ENCODE measurements at places on chromosomes 2 and 18.
A peak's percentile ranks its signal among the peaks of the same experiment; 100 is the strongest.

DNA sequence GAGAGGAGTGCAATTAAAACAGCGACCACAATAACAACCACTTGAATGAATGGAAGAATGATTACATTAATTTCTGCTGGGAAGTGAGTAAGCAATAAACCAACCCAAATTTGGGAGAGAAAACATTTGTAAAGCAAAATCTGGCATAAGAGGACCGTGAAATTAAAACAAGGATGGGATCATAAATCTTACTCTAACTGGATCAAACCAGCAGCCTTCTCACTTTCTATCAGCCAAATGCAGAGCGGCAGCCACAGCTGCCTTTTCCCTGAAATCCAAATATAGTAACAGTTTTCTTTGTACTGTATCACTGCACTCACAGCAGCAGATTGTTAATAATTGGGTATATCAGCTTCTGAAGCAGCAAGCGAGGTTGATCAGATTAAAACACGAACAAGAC is 245.2 kb upstream of the REG3G start:
- no peak for DNase-seq

DNA sequence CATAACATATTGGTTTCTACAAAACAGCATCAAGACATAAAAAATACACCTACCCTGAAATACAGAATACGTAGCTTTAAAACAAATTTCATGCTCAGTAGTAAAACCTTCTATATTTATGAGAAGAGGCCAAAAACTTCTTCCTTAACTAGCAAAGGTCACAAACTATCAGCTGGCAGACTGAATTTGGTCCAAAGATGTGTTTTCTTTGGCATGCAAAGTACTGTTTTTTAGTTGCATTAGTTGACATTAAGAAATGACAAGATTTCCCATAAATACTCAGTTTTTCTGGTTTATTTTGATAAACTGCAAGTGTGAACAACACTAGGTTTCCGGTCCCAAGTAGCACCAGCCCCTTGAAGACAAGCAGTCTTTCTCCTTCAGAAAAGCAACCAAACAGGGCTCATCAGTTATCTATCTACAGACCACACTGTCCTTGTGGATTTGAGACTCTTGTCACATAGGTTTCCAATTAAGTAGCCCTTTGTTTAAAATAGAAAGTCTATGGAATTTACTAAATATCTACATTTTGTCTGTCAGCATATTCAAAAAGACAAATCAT is 35.6 kb downstream of the SLC25A12 start:
- DNase-seq: no peak

DNA sequence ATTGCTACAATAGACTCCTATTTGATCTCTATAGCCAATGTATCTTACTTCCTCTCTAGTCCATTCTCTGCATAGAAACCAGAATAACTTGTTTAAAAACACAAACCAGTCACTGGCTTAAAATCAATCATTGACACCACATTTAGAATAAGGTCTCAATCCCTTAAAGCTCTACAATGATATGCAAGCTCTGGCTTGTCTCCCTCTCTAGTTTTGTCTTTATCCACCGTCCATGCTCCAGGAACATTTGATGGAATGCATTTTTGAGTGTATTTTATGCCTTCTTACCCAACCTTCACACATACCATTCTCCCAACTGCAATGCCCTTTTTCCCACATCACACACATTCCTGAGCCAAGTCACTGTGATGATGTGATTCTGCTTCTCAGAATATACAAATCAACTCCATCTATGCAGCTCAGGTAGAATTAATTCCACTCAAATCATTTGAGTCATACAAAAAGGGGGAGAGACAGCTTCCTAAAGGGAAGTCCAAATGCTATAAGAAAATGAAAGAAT is 1107.2 kb downstream of the DPP10 start:
- no peak for DNase-seq

DNA sequence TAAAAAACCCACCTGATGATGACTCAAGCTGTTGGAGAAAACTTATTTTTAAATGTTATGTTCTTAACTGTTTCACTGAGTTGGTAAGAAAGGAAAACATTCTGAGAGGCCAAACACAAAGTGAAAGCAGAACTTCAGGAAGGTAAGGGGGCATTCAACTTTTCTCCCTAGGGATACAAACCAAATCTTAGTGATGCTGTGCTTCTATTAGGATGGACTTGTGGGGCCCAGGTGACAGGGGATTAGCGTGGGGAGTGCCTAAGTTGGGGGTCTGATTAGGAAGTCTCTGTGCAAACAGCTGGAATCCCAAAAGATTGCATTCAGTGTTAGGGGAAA is 18.5 kb downstream of the PDCL3 start:
- no peak for DNase-seq

DNA sequence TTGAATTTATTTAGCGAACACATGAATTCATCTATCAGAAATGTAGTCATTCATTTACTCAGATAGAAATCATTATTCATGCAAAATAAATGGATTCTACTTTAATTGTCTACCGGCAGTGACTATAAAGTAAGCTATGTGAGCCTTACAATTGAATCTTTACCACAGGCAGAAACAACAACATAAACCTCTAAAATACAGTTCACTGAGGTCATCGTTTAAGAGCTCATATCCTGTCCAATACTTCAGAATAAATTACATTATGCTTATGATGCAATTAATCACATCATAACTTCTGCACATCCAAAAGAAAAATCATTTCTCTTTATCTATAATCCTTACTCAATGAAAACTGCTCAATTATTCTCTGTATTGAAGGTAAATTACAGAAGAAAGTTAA is 244.7 kb downstream of the HNMT start:
- peak; percentile 4 for DNase-seq

DNA sequence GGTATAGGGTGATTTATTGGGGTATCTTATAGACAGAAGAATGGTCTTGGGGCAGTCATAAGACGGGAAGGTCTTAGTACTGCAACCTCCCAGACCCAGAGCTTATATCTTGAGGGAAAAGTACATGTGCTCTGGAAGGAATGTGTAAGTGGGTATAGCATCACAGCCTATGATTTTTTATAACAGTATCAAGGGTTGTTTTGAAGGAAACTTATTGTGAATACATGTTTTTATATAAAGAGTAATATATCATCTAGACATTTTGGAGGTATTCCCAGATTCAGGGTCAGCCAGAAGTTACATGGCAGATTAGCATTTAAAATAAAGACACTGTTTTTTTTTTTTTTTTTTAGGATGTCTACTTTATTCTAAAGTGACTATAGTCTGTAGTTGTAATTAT is 47.6 kb upstream of the STON1 start:
- DNase-seq: peak; percentile 77

DNA sequence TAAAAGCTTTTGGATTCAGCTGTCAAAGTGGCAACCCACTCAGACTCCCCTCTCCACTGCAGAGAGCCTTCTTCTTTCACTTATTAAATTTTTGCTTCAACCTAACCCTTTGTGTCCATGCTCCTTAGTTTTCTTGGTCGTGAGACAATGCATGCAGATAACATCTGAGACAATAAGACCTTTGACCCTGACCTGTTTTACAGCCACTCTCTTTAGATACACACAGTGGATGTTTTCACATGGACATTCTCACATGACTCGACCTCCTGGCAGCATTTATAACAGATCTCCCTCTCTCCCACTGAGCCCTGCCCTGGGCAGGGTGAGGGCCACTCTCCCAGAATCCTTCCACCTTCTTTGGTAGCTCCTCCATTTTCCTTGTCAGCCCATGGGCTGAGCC is 30.4 kb upstream of the IL36G start:
- no peak for DNase-seq

DNA sequence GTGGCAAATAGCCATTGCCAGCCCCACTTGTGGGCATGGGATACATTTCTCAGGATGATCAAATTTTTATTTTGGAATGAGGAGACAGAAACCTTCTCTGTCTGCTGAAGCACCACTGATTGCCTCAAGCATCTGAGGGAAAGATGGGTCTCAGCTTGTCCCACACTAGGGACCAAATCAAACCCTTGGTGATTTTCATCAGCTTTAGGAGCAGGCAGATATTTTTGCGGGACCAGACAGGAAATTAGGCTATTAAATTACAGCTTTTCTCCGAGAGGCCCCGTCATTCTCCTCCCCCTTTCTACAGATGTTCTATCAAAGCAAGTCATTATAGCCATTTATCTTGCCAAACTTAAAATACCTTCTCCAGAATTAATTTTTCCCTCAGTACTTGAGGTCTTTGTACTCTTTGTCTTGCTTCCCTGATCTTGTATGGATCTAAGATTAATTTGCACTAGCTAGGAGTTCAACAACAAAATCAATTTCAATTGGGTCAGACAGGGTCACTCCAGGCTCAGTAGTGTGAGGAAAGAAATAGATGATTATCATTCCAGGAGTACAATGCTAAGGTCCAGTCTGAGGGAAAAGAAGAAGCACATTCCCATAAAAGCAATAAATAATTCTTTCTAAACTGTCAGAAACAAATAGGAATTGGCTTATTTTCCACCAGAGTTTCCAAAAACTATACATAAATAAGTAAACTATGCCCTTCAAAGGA is 818.1 kb upstream of the SOX11 start:
- DNase-seq: no peak

- no peak for DNase-seq
Measured at GRCh38 chr2:150417278-150417677, 70.2 kb downstream of the RND3 start.

DNA sequence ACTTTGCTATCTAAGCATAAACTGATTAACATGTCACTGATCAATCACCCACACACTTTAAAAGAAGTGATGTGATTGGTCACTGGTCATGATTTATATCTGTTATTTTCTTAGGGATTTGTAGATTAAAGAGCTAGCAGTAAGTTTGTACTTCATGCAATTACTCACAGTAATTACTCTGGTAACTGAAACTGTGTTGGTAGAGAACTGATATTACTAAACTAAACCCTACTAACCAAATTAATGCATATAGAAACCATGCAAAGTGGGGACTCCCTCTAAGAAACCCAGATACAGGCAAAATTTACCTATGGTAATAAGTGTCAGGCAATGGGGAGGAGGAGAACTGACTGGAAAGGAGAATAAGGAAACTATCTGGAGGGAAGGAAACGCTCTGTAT is 44.8 kb upstream of the C2orf15 start:
- DNase-seq: no peak

DNA sequence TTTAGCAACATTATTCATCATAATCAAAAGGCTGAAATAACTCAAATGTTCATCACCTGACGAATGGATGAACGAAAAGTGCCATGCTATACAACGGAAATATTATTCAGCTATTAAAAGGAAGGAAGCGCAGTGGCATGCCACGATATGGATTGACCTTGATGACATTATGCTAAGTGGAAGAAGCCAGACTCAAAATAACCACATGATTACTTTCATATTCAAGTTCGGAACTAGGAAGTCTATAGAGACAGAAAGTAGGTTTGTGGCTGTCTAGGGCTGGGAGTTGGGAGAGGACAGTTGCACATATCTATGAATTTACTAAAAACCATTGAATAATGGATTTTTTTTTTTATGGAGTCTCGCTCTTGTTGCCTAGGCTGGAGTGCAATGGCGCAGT is 13.4 kb upstream of the PDIA6 start:
- no peak for DNase-seq

- DNase-seq: no peak
Measured at GRCh38 chr2:78980152-78980465, 45.4 kb upstream of the REG3G start.

- no peak for DNase-seq
Measured at GRCh38 chr2:86393521-86394491, 47.4 kb upstream of the KDM3A start.

- DNase-seq: peak; percentile 57
Measured at GRCh38 chr2:234913208-234913626, 38.6 kb upstream of the SH3BP4 start.

DNA sequence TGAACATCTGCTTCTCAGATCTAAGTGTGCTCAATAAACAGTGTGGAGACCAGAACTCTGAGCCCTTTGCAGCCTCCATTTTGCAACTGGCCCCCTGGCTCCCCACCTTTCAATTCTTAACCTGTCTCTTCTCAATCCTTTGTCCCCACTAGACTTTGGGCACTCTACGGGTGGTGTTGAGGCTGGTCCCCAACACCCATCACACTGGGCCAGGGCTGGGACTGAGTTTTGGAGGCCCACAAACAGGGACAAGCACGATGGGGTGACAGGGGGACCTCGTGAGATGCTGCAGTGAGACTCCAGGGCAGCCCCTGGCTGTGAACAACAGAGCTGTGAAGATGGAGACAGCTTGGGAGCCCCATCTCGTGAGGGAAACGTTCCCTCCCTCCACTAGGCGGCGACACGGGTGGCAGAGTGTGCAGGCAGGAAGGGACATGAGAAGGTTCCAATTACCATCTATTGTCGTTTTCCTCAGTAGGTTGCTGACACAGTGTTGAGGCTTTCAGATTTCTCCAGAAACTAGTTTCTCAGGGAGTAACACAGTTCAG is 1.2 kb downstream of the ANKMY1 start:
- DNase-seq: peak; percentile 39

- no peak for DNase-seq
Measured at GRCh38 chr2:240293557-240294461, 141.7 kb upstream of the GPC1 start.

DNA sequence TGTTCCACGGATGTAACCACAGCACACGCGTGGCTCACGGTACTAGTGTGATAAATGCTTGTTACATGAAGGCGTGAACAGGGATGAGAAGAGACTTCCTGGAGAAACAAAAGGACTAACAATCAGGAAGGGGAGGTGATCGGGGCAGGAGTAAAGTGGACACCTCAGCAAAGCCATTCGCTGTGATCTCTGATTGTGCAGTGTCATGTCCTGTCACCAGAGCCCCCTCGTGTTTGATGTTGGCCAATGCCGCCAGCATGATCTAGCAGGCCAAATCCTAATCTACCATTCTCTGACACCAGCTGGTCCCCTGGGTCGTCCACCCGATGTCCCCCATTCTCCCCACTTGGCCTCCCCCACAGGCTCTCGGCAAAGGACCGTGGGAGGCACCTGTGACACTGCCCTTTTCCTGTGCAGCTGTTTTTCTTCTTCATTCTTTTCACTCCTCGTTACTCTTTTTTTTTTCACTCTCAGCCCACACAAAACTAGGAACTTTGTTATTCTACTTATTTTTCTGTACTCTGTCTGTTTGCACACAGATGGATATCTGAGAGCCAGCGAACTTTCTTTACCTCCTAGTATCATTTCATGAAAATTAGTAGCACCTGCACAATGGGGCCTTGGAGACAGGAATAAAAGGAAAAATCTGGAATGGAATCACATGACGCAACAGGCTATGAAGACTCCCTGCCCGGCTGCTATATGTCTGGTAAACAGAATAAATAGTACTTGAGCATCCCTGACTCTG is 146.8 kb downstream of the TGIF1 start:
- DNase-seq: no peak

GRCh38 chr18:58952858-58953257 is 88.2 kb downstream of the ZNF532 start:
- peak; percentile 59 for DNase-seq

DNA sequence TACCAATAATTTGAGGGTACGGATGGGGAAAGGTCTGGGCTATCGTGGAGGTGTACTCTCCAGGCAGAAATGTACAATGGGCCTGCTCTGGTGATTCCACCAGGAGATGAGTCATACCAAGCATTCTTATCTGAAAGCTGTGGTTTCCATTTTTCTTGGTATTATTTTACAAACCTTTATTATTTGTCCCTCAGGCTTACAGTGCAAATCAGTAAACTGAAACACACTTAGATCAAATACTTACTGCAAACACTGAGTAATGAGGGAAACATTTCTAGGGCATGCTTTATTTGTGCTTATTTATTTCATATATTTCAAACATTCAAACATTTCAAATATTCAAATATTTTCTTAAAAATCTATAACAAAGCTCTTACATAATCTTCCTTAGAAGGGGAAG is 319.8 kb downstream of the RND3 start:
- peak; percentile 75 for DNase-seq
